Foreskin fibroblast (primary cell): ENCODE measurements at places on chromosomes 6 and 20.

DNA sequence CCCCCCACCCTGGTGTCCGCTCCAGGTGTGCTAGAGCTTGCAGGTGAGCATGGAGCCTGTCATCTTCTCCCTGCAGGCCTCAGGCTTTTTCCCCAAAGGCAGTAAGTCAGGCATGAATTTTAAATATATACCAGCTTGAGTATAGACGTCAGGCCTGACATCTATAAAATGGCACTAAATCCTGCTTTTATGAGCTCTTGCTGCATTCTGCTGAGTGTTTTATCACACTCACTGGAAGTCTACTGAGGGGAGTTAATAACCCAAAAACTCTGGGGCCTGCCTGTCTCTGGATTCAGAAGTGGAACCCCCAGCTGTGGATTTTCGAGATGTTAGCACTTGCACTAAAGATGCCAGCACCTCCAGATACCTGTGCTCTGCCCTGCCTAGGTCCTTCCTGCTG is 133.4 kb upstream of the TOP1 start:
- no peak for DNase-seq

DNA sequence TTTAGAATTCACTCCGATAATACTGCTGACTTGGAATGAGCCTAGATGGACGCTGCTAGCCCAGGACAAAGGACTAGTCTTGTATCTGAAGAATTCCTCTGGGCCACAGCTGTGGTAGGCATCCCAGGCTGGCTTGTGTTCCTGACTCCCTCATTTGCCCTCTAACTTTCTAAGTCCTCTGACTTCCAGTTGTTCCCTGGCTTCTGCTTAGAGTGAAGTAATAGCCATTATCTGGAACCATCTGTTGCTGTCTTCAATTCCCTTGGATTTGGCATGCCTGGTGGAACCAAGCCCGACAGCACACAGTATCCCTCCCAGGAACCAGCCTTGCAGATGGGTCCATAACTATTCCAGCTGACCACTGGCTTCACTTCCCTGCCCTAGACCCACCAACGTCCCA is 376.0 kb downstream of the SYNE1 start:
- DNase-seq: no peak

DNA sequence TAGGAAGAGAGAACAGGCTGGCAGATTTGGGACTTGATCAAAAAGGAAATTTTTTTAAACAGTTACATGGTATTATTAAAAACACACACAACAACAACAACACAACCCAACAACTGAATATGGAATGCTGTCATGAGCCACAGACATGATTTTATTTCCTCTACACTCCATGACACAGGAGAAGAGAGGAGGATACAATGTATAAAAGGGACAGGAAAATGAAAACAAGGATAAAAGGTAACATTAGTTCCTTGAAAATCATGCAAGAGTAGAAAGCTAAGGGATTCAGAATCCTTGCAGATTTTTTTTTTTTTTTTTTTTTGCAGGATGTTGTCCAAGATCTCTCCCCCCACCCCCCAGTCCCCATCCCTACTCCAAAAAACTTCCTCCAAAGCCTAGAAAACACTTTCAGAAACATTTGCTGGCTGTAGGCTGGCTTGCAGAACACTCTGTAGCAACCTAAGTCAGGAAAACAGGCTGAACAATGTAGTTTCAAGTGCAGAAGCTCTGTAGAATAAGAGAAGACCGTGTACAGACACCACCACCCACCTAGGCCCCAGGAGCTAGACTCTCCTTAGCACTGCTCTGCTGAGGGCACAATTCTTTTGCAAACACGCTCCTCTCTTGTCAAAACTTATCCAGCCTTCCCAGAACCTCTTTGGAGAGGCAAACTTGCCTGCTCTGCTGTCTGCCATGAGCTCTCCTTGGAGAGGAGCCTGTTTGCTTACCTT is 845 bp downstream of the ZMYND8 start:
- no peak for DNase-seq

GRCh38 chr6:19538096-19538495 is 299.1 kb upstream of the ID4 start:
- DNase-seq: no peak

- peak; percentile 73 for DNase-seq
Observed at GRCh38 chr6:90219209-90219985, 77.2 kb downstream of the BACH2 start.

GRCh38 chr6:3884007-3884745 is 35.0 kb downstream of the FAM50B start:
- DNase-seq: peak; percentile 67

DNA sequence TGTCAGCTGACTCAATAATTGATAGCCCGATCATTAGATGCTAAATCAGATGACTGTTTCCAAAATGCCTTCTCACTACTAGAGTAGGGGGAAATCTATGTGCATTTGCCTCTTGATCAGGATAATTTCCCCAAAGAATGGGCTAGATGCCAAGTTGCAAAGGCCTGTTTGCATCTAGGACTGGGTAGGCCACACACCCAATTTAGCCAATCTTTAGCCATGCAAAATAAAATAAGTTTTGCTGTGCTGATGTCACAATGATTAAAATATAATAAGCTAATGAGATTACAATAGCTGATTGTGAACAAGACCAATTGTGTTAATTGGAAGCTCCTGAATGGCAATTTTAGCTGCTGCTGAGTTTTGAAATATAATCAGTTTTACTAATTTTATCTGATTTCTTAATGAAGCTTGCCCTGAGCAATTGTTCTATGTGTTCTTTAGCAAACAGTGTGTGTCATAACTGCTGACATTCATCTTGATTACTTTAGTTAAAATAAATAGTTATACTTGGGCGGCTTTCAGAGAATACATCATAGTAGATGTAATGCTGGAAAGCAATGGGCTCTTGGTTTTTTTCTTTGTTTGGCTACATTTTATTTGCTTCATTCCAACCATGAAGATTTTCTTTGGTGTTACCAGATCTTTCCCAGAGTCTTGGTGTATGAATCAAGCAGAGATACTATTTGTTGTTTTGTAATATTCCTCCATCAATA is 973.2 kb upstream of the SLC35B3 start:
- DNase-seq: no peak

- DNase-seq: no peak
Observed at GRCh38 chr6:41726876-41727275, 8.5 kb downstream of the TFEB start.

GRCh38 chr6:117072134-117072533 is 193.2 kb upstream of the VGLL2 start:
- no peak for DNase-seq

DNA sequence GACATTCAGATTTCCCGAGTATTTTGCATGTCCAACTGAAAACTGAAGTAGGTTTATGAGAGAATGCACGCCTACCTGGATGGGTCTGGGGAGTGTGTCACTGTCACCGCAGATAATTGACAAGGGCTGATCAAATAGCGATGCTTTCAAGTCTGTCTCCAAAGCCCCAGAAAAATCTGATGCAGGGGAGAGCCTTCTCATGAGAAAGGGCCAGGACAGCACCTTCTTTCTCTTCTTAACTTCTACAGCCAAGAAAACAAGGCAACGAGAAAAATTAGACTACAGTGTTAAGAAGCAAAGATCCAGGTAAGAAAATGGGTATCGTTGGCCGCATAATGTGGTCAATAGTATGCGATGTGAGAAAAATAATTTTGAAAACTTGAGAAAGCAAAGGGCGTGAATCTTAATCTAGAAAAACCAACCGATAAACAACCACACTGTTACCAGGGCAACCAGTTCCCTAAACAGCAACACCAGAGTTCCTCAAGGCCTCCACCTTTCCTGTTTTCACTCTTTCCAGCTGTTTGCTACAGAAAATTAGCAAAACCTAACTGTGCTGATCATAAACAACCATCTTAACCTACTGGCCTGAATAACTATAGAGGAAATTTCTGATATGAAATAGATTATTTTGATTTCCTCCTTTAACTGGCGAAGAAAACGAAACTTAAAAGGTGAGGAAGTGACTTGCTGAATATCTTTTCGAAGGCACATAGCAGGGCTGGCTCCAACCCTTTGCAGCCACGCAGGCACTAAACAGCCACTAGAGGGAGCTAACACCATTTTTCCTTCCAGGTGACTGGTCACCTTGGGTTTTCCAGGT is 2.6 kb downstream of the TAGAP start:
- DNase-seq: peak; percentile 63

DNA sequence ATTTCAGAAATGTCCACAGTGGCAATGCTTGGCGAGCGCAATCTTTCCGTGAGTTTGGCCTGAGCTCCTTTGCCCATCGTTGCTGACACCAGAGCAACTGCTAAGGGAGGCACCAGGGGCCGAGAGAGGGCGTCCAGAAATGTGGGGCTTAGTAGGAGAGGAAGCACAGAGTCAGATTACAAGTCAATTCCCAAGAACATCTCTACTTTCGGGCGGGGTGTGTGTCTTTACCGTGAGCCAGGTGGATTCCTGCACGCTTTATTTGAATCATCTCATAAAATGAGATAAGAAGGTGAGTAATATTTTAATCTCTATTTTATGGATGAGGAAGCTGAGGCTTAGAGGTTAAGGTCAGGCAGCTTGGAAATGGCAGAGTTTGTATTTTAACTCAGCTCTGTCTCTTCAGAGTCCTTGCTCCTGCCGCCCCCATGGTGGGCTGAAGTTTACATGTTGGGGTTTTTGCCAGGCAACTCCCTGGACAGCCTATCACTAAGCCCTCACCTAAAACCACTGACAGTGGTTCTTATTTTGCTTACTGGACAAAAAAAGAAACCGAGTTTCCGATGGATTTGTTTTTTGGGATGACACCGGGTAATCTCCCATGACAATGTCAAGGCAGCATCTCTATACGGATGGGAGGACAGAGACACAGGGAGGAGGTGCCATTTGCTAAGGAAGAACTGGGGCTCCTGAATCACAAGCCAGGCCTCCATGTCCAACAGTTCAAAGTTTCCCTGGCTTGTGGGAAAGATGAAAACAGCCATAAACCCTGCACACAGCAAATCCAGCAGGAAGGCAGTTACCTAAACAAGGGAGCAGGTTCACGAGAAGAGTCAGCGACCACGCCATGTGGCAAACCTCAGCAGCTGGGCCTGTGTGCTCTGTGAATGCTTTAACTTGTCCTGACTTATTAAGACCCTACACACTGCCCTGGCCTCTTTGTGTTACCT is 112.6 kb upstream of the SLC24A3 start:
- DNase-seq: no peak
